GM13976 (cell line): ENCODE measurements at places on chromosomes 6 and 20.
A peak's percentile ranks its signal among the peaks of the same experiment; 100 is the strongest.

- no peak for DNase-seq
Observed at GRCh38 chr20:19403549-19403948, 191.1 kb downstream of the SLC24A3 start.

DNA sequence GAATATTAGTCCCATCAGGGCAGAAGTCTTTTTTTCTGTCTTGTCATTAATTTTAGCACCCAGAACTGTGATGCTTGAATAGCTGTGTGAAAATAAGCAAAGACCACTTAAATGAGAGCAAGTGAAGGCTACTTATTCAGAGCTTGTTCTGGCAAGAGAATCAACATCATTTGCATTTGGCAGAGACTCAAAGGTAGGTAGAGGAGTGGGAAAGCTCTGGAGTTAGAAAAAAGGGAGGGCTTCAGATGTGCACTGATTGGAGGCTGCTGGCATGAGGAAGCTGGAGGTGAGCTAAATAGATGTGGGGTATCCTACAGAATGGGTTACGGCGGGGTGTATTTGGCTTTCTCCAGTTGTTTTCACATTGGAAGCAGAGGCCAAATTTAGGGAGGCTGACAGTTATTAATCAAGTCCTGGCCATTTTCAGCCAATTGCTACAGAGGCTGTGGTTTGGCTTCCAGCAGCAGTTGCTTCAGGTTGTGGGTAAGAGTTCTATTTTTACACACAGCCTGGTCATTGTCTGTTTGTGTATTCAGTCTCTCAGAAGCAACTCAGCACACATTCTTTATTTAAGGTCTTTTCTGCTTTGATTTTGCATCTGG lies 254.3 kb downstream of the BTBD3 start:
- DNase-seq = no peak

GRCh38 chr6:42366999-42367352 lies 84.8 kb downstream of the TRERF1 start:
- DNase-seq = no peak

DNA sequence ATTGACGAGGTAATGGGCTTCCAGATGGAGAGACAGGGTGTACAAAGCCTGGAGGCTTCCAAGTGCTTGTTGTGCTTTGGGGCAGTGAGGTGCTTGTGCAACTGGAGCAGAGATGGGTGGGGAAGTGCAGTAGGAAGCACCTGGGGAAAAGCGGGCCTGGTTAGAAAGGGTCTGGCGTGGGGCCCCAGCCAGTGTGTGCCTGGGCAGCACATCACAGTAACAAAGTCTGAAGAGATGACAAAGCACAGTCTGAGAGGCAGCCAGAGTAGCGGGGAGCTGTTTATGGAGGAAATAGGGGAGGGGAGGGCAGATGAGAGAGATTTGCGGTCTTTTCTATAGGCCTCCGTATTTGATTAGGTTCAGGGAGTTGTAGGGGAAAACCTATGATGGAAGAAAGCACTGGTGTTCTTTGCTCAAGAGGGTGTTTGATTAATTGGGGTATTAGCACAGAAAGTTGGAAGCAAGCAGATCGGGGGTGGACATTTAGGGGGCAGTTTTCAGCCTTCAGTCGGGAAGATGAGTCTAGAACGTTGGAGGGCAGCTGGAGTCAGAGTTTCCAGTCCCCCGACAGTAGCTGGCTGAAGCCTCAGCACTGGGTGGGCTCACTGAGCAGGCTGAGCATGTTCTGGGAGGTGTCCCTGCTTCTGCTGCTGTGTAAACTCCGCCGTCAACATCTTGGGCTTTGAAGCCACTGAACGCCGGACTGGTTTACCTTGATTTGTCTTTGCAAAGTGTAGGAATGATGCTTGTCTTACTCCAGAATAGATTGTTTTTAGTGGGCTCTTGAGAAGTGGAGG lies 15.5 kb upstream of the MROH8 start:
- DNase-seq = no peak

DNA sequence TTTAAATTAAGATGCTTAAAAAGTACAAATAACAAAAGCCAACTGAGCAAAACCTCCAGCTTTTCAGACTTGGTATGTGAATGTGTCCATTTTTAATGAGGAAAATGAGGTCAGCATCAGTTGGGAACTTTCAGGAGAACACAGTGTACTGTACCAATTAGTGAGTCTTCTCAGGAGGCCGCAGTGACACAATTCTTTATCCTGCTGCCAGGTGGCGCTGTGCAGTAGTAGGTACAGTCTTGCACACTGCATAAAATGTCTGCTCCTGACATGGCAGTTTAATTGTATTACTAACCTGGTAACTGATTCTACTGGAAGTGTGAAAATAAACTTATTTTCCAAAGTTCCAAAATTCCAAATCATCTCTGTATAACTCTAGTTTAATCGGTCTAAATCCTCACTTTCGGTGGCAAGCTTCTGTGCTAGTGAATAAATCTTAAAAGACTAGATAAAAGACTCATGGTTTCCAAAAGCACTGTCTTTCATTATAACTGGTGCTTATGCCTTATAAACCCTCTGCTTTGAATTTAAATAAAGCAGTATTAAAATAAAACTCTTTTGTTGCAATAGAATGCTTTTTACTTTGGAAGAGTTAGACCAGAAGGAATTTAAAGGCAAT lies 214.8 kb upstream of the MMS22L start:
- peak; percentile 15 for DNase-seq

GRCh38 chr20:18671203-18671710 lies 83.4 kb downstream of the DTD1 start:
- no peak for DNase-seq

DNA sequence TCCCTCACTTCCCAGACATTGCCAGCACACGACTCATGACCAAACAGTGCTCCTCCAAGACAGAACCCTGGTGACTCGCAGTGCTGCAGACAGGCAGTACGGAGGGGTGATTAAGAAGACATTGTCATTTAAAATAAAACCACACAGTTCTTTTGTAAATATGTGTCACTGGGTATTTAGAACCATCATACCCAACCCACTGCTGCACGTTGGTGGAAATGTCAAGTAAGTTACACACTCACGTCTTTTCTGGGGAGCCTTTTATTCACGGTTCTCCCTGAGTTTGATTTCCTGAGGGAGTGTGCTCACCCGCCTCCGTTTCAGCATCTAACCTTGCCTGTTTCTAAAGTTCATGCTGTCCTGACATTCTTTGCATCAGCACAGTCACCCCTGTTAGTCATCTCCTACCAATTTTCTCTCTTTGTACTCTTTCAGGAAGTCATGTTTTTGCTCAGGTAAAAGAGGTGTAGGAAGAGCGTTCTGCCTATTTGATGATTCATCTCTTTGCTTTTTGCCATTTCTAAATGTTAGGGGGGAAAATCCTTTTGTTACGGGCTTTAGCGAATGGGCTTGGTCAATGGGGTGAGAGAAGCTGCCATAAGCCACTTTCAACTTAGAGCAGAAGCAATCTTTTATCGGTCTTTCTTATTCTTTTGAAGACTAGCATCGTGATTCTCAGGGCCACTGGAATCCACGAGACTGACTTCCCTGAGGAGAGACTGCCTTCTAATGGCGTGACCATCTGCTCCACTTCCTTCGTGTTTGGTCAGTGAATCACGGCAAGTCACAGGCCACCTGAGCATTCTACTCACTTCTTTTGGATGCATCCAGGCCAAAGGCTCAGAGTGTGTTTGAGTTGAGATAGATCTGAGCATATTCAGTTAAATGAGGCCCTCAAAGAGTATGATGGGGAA lies 512.8 kb upstream of the JARID2 start:
- no peak for DNase-seq

DNA sequence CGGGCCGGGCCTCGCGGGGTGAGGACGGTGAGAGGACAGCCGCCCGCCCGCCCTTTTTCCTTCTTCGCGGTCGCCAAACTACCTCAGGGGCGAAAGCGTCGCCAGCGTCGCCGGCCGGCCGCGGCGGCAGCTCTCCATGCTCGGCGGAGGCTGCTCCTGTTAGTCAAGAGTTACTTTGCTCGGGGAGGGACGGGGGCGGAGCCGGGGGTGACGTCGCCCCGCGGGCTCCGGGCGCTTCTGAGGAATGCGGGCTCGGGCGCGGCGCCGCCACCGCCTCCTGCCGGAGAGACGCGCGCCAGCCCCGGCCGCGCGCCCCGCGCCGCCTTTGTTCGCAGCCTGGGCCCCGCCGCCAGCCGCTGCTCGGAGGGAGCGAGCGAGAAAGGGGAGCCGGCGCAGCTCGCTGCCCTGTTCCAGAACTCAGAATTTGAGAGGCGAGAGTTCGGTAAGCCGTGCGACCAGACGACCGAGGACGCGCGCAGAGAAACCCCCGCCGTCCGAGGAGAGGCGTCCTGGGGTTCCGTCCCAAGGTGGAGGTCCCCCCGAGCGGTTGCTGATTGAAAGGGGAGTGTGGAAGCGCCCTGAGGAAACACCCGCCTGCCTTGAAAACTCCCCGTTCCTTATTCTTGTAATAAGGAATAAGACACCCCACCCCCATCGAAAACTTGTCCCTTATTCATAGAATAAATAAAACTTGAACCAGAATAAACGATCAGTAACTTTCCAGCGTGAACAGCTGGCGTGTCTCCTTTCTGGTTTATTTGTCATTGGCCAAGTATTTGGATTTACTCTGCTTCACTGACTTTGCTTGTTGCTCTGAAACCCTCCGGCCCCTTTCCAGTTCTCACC lies at the start of gene PTPRK:
Gene PTPRK, minus strand, starts transcription at position 164 of the 846 bp plus-strand sequence. CDS start 241 bp downstream, outside the sequence.
- DNase-seq = peak; percentile 79

DNA sequence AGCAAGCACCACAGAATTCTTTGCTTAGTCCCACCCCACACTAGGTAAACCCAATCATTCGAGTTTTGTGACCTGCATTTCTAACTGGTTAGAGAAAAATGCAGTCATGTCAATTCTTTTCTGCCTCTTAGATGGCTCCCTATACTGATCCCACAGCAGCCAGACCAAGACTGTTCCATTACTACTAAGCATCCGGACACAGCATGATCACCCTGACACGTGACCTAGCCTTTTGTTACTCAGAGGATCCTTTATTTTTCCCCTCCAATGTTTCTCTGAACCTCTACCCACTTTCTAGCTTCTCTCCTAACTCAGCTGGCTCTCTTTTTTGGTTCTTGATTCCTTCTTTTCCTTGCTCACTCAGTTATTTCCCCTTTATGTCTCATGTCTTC lies 87.9 kb downstream of the PDE10A start:
- no peak for DNase-seq

DNA sequence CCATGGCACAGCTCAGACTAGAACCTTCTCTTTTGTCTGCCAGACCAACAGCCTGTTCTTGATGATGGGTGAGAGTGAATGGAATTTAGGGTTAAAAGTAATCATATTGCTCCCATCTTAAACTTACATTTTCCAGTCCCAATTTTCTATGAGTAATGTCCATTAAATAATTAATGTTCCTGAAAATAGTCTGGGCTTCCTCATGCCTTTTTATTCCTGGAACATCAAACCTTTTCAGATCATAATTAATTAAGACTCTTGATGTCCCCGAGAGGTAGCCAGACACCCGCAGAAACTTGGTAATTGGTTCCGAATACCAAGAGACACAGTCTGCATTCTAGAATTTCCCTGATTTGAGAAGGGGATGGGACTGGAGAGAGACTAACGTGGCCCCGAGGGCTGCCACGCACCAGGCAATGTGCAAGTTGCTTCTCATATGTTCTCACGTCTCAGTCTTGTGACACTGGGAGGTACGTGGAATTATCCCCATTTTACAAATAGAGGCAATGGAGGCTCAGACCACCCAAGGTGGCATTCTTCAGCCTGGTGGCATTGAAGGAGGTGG lies 78.6 kb upstream of the TOX2 start:
- no peak for DNase-seq

- no peak for DNase-seq
Observed at GRCh38 chr6:163725008-163725941, 310.8 kb downstream of the QKI start.

DNA sequence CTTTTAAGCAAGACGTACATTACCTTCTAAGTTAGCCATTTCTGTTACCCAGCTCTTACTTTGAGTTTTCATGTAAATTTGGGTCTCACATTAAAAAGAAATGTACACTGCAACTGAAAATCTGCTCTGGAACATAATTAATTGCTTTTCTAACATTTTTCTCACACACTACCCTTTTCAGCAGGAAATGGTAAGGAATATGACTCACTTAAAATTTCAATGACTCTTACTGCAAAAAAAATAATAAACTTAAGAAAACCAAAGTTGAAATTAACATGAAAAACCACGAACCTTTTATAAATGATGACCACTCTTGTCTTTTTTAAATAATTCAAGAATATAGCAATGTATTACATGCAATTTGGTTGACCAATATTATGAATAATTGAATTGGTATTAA lies 1.3 kb downstream of the CGA start:
- DNase-seq = no peak

- no peak for DNase-seq
Observed at GRCh38 chr6:114007516-114007915, 36.6 kb upstream of the HDAC2 start.

- no peak for DNase-seq
Observed at GRCh38 chr20:6919792-6920468, 152.4 kb downstream of the BMP2 start.

- DNase-seq = no peak
Observed at GRCh38 chr6:143611580-143611979, 66.2 kb upstream of the PHACTR2 start.

- DNase-seq = no peak
Observed at GRCh38 chr6:54992789-54993188, 146.2 kb downstream of the FAM83B start.

GRCh38 chr20:15616626-15617025 lies 956.6 kb downstream of the KIF16B start:
- no peak for DNase-seq

DNA sequence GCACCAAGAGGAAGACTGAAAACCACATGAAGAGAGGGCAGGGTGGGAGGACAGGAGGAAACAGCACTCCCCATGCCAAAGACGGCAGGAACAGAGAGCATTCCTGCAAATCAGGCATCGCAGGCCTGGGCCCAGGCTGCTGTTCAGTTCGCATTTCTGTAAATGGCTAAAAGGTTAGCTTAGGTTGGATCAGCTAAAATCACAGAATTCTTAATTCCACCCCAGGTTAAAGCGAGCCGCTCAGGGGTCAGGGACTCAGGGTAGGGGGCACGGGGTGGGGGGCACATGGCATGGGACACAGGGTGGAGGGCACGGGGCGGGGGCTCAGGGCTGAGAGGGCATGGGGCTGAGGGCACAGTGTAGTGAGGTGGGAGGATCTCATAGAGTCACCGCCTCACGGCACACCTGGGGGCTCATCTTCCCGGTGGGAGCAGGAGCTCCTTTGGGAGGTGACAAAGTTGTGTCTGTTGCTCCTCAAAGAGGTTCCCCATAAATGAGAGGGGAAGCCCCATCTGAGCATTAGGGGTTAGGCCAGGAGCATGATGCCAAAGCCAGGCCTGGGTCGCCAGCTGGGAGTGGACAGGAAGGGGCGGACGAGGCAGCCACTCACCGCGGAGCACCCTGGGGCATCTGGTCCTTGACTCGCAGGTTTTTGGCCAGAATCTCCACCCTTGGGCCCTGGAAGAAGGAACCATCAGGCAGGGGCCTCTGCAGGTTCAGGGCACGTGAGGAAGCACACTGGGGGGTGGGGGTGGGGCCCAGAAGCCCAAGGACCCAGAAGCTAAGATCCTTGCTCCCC lies 200.7 kb downstream of the PREX1 start:
- DNase-seq = no peak

- no peak for DNase-seq
Observed at GRCh38 chr20:16273812-16274555, 299.3 kb downstream of the KIF16B start.

DNA sequence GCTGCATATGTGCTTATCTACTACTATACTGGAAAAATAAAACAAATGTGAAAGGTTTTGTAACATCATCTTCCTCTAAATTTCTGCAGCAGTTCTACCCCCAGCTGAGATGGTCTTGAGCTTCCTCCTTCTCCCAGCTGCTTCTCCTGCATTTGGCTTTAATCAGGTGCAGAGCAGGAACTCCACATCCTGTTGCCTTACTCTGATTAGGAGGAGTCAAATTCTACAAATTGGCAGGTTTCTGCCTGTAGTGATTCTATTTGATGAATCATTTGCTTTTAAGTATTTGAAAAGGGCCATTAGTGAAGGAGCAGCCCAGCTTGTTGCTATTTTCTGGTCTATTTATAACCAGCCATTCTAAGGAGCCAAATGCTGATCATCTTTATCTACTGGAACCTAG lies 224.5 kb downstream of the GMDS start:
- DNase-seq = no peak
